Neural crest cell (in vitro differentiated cells): ENCODE measurements at places on chromosomes 1 and 21.

DNA sequence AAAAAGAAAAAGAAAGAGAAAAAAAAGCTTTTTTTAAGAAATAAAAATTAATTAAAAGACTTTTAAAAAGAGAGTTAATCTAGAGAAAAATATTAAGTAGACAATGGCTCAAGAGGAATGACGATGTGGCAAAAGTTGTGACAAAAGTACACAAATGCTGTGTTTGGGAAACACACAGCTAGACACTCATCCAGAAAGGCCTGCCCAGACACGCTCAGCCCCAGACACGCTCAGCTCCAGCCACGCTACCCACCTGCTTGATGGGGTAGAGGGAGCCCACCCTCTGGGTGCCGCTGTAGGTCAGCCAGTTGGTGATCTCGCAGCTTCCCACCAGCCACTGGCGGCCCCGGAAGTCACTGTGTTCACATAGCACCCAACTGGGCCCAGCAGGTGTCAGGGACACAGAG, 10.2 kb downstream of the CD52 start:
- no peak for DNase-seq

- no peak for DNase-seq
Observed at GRCh38 chr1:31592132-31592531, 15.8 kb downstream of the TINAGL1 start.

DNA sequence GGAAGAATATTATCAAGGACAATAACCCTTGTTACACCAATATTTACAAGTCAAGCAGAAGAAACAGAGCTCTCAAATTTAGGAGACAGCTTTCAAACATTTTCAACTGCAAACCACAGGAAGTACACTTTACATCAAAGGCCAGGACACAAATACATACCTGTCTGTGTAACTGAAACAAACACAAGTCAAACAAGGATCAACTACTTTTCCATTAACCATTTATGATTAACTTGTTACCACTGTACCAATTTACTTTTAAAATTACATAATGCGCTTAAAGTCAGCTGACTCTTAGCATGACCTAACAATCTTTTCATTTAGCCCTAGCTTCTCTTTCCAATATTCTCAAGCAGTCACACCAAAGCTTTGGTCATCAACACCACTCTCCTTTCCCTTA, 43.5 kb downstream of the TRIM33 start:
- no peak for DNase-seq

DNA sequence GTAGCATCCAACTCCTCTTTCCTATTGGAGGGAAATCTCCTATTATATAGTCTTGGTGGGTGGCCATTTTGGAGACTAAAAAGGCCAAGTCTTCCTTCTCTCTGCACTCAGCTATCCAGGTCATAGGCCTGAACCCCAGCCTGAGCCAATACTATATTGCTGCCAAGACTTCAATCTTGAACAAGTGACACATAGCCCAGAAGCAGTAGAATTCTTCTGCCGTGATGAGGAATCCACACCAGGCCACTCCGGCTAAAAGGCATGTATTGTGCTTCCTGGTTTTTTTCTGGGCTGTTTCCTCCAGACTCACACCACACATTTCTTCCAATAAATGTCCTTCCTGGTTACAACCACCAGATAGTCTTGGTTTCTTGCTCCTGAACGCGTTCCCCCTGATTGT, 43.0 kb downstream of the ATF3 start:
- DNase-seq: no peak

- no peak for DNase-seq
Observed at GRCh38 chr1:154698320-154699096, 90.5 kb upstream of the ADAR start.

DNA sequence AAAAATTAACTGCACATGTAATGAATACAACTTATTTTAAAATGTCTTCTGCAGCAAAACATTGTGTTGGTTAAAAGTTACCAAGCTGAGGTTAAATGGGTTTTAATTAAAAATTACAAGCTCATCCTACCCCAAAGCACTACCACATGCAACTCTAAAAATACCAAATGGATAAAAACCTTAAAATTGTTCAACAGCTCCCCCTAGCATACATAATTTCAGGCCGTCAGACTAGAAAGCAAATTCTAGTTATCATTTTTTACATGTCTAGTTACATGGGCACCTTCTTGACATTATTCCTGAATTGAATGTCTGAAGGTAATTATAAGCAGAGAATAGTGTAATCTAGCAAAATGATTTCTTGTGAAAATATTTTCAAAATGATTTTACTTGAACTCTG, 176.5 kb downstream of the C1orf21 start:
- no peak for DNase-seq

DNA sequence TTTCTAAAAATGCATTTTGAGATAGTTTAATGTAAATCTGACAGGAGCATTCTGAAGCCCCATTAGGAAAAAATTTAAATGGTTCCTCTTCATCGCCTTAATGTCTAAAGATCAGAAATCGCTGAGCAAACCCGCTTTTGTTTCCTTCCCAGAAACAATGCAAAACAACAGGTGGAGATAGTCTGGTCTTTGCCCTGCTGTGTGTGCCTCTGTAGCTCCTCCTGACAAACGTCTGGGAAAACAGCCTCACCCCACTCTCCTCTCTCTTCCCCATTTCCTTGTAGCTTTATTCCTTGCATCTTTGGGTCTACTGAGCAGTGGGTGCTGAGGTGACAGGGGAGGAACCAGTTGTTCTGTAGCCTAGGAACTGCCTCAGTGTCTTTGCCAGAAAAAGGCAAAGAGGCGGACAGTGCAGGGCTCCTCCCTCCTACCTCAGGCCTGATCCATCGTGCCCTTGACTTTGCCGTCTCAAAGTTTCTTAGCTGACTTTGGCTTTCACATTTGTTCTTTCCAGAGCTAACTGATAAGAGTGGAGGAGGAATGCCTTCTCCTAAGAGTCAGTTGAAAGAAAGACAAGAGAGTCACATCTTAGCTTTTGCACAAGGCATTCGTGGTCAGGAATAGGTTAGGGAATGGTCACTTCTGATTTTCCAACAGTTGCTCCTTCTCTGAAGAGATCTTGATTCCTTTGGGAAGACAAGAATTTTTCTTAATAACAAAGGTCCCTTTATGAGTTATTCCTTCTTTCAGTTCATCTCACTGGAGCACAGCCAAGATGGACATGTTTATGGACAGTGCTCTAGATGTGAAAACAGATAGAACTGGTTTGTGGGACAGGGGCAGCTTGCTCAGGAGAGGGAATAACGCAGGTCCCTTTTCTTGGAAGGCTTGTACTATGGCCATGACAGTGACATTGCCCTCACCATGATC, 24.9 kb downstream of the SYT11 start:
- no peak for DNase-seq

GRCh38 chr1:26788836-26789611, 1.3 kb downstream of the PIGV start:
- DNase-seq: peak; percentile 77

DNA sequence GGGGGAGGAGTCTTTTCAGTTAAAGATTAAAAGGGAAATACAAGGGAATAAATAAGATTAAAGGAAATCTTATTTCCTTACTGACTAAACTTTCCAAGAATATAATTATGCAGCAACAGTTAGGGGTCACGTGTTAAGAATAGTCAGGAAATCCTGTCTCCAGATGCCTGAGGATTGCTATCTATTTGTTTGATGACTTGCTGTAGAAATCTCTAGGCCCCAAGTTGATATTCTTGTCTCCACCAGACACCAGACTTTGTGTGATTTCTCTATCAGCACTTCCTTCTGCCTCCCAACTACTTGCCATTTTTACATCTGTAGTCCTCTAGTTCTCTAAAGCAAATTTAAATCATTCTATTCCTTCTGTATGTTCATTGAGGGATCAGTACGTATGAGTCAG, 77.5 kb downstream of the RPAP2 start:
- no peak for DNase-seq

DNA sequence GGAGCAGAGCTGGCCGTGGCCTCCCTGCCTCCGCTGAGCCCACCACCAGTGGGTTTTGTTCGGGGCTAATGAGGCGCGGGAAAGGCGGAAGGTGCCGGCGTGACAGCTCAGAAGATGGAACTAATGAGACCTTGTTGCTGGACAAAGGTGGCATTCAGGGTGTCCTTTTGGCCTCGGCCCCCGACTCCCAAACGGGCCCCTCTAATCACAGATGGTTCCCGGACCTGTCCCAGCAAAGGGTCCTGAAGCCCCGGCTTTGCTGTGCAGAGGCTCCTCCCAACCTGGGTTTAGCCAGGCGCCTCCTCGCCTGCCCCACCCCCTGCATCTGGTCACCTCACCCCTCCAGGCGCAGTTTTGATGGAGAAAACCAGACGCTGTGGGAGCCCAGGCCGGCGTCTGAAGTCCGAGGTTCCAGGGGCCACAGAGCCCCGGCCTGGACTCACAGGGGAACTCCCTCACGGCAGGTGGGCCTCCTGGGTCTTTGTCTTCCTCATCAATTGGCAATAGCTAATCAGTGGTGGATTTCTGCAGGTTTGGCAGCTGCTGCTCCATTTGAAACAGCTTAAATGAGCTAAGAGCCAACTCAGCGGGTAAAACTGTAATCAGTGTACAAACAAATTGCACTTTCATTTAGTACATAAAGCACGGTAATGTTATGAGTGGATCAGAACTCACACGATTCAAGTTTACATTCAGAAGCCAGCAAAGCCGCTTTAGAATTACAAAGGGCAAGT, 44.3 kb upstream of the ADARB1 start:
- no peak for DNase-seq

GRCh38 chr1:21590126-21590880, 78.9 kb downstream of the RAP1GAP start:
- no peak for DNase-seq

DNA sequence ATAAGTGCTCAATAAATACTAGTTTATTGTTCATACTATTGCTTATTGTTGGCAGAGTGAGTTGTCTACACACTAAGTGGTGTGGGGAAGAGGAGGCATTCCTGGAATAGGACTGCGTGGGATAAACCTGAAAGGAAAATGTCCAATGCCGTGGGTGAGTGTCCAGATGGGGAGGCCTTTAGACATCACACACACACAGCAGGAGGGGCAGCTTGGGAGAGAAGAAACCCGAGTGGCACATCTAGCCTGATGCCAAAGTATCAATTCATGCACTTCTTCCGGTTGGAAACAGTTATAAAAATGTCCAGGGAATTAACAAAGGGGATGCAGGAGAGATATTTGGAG, 27.3 kb downstream of the CCN1 start:
- no peak for DNase-seq

GRCh38 chr1:160826546-160826945, 30.6 kb downstream of the LY9 start:
- DNase-seq: no peak

DNA sequence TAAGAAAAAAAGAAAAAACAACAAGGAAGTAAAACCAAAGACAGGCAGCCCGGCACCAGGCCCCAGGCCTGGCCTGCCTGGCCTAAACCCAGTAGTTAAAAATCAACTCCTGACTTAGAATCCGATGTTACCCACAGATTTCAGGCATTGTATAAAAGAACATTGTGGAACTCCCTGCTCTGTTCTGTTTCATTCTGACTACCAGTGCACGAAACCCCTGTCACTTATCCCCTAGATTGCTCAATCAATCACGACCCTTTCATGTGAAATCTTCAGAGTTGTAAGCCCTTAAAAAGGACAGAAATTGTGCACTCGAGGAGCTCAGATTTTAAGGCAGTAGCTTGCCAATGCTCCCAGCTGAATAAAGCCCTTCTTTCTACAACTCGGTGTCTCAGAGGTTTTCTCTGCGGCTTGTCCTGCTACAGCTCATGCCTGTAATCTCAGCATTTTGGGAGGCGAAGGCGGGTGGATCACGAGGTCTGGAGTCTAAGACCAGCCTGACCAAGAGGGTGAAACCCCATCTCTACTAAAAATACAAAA, 15.6 kb upstream of the MYOCOS start:
- no peak for DNase-seq

DNA sequence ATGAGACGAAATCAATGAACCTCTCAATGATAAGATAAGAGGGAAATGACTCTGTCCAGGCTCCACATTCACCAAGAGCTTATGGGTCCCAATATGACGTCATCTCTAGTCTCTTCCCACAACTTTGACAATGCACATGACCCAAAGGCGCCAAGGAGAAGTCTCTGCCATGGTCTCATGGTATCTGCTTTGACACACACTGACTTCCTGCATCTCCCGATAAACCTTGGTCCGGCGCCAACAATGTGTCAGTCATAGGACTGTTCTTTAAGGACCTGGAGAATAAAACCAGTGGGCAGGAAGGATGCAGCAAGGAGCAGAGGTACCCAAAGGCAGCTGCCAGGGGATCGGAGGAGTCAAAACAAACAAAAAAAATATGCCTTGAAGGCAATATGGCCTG, 46.9 kb upstream of the TMEM51 start:
- DNase-seq: no peak

- no peak for DNase-seq
Observed at GRCh38 chr1:219555031-219555692, 57.7 kb downstream of the ZC3H11B start.

DNA sequence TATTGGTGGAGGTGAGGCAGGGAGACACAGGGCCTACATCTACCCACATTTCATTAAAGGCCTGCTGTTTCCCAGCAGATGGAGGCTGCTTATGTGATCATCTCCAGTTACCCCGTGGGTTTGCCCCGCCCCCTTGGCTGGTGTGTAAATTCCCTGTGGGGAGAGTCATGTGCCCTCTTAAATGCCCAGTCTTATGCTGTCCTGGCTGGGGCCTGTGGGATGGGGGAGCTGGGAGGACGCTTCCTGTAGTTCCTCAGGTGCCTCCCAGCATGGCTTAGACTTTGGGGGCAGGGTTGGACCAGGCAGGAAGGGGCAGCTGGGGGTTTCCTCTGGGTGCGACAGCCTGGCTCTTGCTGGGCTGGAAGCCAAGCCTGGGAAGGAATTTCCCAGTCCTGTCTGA, 15.5 kb upstream of the CITED4 start:
- no peak for DNase-seq

DNA sequence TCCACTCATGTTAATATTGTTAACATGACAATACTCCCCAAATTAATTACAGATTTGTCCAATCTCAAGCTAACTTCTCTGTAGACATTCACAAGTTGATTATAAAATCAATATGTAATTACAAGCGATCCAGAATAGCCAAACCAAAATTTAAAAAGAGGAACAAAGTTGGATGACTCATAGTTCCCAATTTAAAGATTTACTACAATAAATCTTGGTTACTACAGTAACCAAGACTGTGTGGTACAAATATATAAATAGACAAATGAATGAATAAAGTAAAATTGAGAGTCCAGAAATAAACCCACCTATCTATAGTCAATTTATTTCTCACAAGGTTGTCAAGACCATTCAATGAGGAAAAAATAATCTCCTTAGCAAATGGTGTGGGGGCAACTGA, 7.1 kb upstream of the KRTAP10-4 start:
- no peak for DNase-seq

- no peak for DNase-seq
Observed at GRCh38 chr1:68571454-68572235, 74.8 kb upstream of the DEPDC1 start.

GRCh38 chr21:45695086-45695485, 51.6 kb downstream of the PCBP3 start:
- DNase-seq: no peak

- DNase-seq: no peak
Observed at GRCh38 chr1:199913318-199913717, 114.2 kb upstream of the NR5A2 start.

GRCh38 chr1:2000850-2001249, 2.7 kb downstream of the CFAP74 start:
- DNase-seq: no peak
